ENCODE measurements at places on chromosomes 16 and 17. TPM values are rescaled to one million over a fixed set of nuclear protein-coding genes. Genes with fewer than 3 reads are reported as not detected.

- no peak for DNase-seq
Observed at GRCh38 chr17:63644846-63645245, 22.6 kb downstream of the MAP3K3 start.

The OSGIN1 gene
- 5.9 TPM for total RNA-seq

The EIF5A gene
- total RNA-seq: 425 TPM

- DNase-seq: no peak
Observed at GRCh38 chr16:58577141-58577540, 52.5 kb downstream of the CNOT1 start.

GRCh38 chr16:50297301-50298074, 31.1 kb downstream of the ADCY7 start:
- DNase-seq: no peak

DNA sequence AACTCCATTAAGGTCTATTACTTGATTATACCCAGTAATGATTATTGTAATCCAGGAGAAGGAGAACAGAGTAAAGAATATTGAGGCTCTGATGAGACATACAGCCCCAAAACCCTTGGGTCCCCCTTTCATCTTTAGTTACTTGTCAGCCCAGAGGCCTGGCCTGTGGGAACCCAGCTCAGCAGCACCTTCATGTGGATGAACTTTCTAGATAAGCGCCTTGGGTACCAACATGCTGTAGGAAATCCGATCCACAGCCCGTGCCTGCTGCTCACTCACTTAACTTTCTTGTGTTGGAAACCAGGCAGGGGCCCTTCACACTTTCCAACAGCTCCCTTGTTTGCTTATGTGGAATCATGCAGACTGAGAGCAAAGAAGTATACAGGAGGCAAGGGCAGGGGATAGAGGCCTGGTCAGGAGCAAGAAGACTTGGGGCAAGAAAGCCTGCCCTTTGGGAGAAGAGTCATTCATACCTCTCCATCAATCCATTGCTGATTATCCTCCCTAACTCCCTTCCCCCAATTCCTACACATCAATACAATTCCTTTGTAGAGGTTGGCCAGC, 64.0 kb upstream of the SOX9 start:
- no peak for DNase-seq

The TP53TG3 gene
- total RNA-seq: not detected

Data from ureter (tissue), 1 donor.